ENCODE measurements at places on chromosomes 4 and X.

DNA sequence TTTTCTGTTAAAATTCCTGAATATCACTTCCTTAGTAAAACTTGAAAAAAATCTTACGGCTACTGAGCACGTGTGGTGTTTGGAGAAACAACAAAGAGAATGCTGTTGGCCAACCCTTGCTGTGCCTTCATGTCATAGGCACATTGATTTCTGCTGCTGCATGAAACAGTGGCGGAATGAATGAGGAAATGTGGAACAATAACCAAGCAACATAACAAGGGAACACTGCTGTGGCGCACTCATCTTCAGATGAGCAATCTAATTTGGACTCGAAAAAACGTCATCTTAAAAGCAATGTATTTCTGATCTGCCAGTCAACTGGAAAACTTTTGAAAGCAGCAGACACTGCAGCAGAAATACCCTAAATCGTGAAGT, 51.4 kb downstream of the PROM1 start:
- no peak for DNase-seq

DNA sequence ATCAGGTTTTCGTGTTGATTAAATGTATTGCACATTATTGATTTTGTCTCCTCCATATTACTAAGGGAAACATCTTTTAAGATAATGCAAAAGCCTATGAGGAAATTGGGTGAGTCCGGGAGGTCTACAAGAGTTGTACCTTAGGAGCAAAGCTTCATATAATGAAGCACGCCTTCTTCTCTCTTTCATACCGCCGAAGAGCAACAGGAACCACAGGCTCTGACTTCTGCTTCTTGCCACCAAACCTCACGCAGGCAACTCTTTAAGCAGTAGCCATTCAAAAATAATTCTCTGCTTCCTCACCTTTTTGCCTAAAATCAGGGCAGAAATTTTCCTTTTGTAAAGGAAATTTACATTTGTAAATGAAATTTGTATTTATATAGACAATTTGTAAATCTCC, 139.6 kb downstream of the SPRY1 start:
- no peak for DNase-seq

GRCh38 chr4:153038623-153039311, 102.6 kb downstream of the FHDC1 start:
- no peak for DNase-seq

- DNase-seq, result no peak
Observed at GRCh38 chr4:67744561-67745283, 9.5 kb downstream of the GNRHR start.

DNA sequence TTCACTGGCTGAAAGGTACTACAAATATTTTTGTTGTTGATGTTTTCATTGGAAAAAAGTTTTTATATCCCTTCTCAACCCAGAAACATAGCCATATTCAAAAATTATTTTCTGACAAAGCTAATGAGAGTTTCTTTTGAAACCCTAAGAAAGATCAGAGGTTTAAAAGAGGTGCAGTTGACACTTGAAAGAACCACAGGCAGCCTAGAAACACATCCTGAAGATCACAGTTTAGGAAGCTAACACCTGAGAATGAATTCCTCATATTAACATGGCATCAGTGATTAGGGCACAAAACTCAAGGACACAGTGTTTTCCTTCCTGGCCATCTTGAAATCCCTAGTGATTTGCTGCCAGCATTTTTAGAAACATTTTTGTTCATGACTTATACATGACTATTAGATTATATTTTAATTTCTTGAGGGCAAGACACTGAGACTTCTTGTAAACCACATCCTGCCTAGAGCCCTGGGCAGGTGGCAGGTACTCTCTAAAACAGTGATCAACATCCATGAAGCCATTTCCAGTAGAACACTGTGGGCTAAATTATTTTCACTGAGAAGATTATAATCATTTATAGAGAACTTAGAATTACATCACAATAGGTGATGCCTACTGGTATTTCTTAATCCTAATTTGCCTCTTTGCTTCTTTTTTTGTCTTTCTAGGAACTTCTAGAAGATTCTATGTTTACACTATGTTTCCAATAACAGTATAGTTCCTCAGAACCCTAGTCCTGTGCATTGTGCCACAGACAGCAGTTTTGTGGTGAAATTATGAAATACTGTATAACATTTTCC, 80.0 kb downstream of the ARSJ start:
- no peak for DNase-seq

GRCh38 chr4:77022560-77023179, 53.1 kb downstream of the CCNI start:
- no peak for DNase-seq

- no peak for DNase-seq
Observed at GRCh38 chr4:182221987-182222386, 21.2 kb upstream of the TENM3 start.

- DNase-seq, result no peak
Observed at GRCh38 chr4:164350061-164350460, 403.9 kb upstream of the SMIM31 start.

DNA sequence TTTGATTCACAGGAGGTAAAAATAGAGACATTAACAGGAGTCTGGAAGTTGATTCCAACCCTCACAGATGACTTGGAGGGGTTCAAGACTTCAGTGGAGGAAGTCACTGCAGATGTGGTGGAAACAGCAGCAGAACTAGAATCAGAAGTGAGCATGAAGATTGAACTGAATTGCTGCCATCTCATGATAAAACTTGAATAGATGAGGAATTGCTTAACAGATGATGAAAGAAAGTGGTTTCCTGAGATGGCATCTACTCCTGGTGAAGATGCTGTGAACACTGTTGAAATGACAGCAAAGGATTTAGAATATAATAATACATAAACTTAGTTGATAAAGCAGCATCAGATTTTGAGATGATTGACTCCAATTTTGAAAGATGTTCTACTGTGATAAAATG, 76.5 kb downstream of the RELL1 start:
- DNase-seq, result no peak

DNA sequence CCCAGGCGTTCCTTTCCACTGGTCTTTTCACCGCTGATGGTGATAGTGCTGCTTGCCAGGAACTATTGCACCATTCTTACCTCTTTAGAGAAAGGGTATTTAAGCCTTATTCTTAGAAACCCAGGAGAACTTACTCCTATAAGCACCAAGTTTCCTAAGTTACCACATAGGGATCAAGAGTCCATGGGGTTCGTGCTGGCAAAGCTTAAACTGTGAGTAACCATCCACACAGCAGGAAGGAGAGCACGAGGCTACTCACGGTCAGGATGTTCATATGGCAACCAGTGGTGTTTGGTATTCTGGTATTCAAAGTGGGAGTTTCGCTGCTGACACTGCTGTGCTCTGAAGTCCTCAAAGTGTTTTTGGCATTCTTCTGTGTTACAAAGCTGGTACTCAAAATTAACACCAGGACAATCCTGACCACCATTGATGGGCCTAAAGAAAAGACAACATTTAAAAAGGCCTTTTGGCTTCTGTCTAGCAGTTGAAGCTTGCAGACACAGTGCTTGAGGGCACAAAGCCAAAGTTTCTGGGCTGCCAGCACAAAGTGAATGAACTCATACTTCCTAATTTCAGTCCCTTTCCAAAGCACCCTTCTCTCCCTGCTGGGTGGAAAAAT, 256.9 kb downstream of the ADAMTS3 start:
- peak; percentile 62 for DNase-seq

GRCh38 chr4:156695163-156695562, 276.4 kb downstream of the PDGFC start:
- DNase-seq, result no peak

- no peak for DNase-seq
Observed at GRCh38 chr4:94342694-94343093, at the start of gene HPGDS. Gene HPGDS (minus strand): TSS chr4:94342836. CDS start chr4:94334629, 8,207 bp downstream.

DNA sequence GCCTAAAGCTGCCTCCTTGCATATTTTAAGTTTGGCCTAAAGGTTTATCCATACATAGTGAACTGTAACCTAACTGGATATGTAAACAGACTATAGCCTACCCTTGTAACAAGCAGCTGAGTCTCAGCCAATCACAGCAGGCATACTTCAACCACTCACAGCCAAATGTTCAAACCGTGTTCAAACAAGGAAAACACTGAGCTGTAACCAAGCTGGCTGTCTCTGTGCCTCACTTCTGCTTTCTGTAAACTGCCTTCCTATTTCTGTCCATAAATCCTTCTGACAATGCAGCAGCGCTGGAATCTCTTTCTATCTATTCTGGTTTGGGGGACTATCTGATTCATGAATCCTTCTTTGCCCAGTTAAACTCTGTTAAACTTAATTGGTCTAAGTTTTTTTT, 16.4 kb downstream of the DSPP start:
- DNase-seq, result no peak

DNA sequence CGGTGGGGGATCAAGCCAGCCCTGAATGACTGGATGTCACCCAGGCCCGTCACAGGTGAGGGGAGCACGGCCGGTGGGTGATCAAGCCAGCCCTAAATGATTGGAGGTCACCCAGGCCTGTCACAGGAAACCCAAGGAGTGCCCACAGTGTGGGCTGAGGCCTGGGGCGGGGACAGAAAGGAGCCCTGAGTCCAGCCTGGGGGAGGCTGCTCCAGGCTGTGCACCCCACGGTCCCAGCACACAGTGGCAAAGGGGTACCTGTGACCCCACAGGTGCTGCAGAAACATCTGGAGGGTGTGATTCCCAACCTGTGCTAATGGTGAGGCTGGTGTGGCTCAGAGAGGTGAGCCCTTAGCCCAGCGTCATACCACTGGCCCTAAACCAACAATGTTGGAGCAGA, 6.2 kb upstream of the CPLX1 start:
- DNase-seq, result no peak

- DNase-seq, result no peak
Observed at GRCh38 chr4:76563454-76564122, 128.6 kb downstream of the SHROOM3 start.

GRCh38 chr4:2868877-2869487, 25.3 kb downstream of the ADD1 start:
- DNase-seq, result no peak

DNA sequence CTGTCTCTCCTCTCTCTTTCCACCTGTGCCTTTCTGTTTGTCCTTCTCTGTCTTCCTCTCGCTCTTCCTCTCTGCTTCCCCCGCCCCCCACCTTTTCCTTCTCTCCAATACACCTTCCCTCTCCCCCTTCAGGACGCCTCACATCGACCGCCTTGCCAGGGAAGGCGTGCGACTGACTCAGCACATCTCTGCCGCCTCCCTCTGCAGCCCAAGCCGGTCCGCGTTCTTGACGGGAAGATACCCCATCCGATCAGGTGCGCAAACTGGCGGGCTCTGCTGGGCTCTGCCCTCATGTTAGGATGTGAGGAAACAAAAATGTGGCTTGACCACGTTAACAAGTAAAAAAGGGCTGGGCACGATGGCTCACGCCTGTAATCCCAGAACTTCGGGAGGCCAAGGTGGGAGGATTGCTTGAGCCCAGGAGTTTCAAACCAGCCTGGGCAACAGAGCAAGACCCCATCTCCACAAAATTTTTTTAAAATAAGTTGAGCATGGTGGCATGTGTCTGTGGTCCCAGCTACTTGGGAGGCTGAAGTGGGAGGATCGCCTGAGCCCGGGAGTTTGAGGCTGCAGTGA, 35.2 kb downstream of the ARSF start:
- DNase-seq, result no peak

GRCh38 chrX:14939644-14940043, 66.4 kb downstream of the MOSPD2 start:
- no peak for DNase-seq

- no peak for DNase-seq
Observed at GRCh38 chr4:170623899-170624298, 534.1 kb upstream of the AADAT start.

DNA sequence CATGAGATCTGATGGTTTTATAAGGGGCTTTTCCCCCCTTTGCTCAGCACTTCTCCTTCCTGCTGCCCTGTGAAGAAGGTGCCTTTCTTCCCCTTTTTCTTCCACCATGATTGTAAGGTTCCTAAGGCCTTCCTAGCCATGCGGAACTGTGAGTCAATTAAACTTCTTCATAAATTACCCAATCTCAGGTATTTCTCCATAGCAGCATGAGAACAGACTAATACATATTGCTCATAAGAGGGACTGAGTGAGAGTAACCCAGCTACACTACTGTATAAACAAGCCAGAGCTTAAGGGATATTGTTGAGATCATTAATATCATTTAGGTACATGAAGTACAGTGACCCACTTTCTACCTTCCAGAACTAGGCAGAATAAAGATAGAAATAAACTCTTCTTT, 102.9 kb downstream of the TEX13A start:
- DNase-seq, result no peak

GRCh38 chr4:150051111-150051510, 27.1 kb upstream of the DCLK2 start:
- DNase-seq, result no peak

DNA sequence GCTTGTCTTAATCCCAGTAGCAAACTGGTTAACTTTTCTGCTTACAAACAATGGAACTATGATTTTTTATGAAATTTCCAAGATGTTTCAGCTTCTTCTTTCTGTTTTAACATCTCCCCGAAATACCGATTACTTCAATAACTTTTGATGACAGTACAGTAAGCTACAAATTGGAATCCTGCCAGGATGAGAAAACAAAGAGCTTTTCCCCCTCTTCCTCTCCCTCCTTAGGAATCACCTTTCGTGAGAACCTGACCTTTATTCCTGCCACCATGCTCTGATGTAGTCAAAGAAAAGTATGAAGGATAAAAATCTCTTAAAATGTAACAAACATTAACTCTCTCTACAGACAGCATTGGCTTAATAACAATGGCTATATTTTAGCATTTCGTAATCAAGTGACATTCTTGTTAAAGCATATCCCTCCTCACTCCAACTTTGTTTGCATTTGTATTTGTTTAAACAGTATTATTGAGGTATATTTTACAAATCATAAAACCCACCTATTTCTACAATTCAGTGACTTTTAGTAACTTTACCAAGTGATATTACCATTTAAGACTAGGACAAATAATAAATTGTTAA, 148.7 kb upstream of the NAP1L5 start:
- no peak for DNase-seq

DNA sequence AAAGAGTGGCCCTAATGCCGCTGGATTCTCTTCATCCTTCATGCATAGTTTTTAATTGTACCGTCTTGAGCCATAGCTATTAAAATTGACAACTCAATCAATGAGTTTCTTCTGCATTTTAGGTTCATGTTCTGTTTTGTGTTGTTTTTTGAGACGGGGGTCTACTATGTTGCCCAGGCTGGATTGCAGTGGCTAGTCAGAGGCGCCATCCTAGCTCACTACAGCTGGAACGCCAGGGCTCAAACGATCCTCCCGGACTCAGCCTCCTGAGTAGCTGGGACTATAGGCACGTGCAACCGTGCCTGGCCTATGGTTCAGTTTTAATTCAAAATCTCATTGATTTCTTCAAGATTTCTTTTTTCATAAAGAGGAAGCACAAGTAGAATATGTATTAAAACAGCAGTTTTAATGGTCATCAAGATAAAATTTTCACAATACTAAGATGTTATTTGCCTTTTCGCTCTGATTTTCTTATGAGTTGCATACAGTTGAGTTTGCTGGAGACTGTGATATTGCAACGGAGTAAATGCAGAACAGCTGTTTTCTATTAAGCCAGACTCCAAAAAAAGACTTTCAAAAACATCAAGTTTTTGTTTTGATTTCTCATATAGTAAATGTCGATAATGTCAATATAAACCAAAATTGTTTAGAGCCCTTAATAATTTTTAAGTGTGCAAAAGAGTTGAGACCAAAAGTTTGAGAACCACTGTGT, 1.1 kb upstream of the STX18 start:
- no peak for DNase-seq

Data from anterior cingulate cortex (tissue), 58 donors.